ENCODE measurements at places on chromosomes 1 and 21. TPM values are rescaled to one million over a fixed set of nuclear protein-coding genes. Genes with fewer than 3 reads are reported as not detected.

CTBS gene
- 17.3 TPM for total RNA-seq

LRRC3 gene
- 2.9 TPM for total RNA-seq

ATP5PB gene
- 292 TPM for total RNA-seq

OR2T29 gene
- total RNA-seq, result not detected

CYYR1 gene
- not detected for total RNA-seq

MRPL20 gene
- 126 TPM for total RNA-seq

OLIG2 gene
- not detected for total RNA-seq

ITLN2 gene
- total RNA-seq, result not detected

PINK1 gene
- total RNA-seq, result 3.2 TPM

PUSL1 gene
- 13.7 TPM for total RNA-seq

ZNF697 gene
- 0.50 TPM for total RNA-seq

RAB3B gene
- 0.11 TPM for total RNA-seq

SLC2A5 gene
- total RNA-seq, result not detected

COL24A1 gene
- total RNA-seq, result not detected

RERE gene
- total RNA-seq, result 71.6 TPM

AMPD1 gene
- 0.23 TPM for total RNA-seq

SPRR1A gene
- total RNA-seq, result not detected

CD247 gene
- total RNA-seq, result 149 TPM

CHODL gene
- not detected for total RNA-seq

A3GALT2 gene
- total RNA-seq, result not detected

F13B gene
- total RNA-seq, result not detected

CCDC190 gene
- not detected for total RNA-seq

DIO1 gene
- not detected for total RNA-seq

MROH7 gene
- total RNA-seq, result 0.25 TPM

HEYL gene
- 0.23 TPM for total RNA-seq

SPATA17 gene
- not detected for total RNA-seq

PSEN2 gene
- total RNA-seq, result 2.2 TPM

SPATA46 gene
- not detected for total RNA-seq

GJA8 gene
- not detected for total RNA-seq

MPZ gene
- 5.3 TPM for total RNA-seq

AQP10 gene
- total RNA-seq, result not detected
